ENCODE measurements at places on chromosomes 7 and 10. TPM values are rescaled to one million over a fixed set of nuclear protein-coding genes. Genes with fewer than 3 reads are reported as not detected.

The ASNS gene
- 114 TPM for polyA plus RNA-seq

The ANKRD61 gene
- not detected for polyA plus RNA-seq

The RSBN1L gene
- polyA plus RNA-seq: 8.4 TPM

The ARHGAP22 gene
- polyA plus RNA-seq: 4.8 TPM

The ZNF425 gene
- 2.4 TPM for polyA plus RNA-seq

The C7orf57 gene
- 0.41 TPM for polyA plus RNA-seq

The TEX47 gene
- polyA plus RNA-seq: not detected

The RNF148 gene
- 0.70 TPM for polyA plus RNA-seq

The C1QL3 gene
- 4.4 TPM for polyA plus RNA-seq

The PLA2G12B gene
- polyA plus RNA-seq: 0.28 TPM

The FIS1 gene
- polyA plus RNA-seq: 223 TPM

The MINDY4 gene
- 2.2 TPM for polyA plus RNA-seq

The STEAP1 gene
- 24.3 TPM for polyA plus RNA-seq

The SYT15B gene
- not detected for polyA plus RNA-seq

The PALD1 gene
- not detected for polyA plus RNA-seq

The DBNL gene
- 9.9 TPM for polyA plus RNA-seq
